SK-MEL-5 (cell line): ENCODE measurements at places on chromosomes 7 and 10.

DNA sequence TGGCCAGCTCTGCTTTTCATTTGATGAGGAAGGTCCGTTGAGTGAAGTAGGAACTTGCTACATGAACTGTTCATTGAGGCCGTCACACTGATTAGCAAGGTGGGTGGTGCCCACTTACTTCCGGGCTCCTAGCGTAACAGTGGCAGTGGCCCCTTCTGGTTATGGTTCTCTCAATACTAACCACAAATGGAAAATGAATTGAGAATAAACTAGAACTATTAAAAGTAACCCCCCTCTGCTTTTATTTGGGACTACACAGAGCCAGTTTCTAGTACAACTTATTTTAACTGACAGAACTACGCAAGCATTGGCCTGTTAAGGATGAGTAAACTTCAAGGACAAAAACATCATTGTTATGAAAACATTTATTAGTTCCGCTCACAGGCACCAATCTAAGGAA is 519.1 kb downstream of the INHBA start:
- peak; percentile 58 for DNase-seq

DNA sequence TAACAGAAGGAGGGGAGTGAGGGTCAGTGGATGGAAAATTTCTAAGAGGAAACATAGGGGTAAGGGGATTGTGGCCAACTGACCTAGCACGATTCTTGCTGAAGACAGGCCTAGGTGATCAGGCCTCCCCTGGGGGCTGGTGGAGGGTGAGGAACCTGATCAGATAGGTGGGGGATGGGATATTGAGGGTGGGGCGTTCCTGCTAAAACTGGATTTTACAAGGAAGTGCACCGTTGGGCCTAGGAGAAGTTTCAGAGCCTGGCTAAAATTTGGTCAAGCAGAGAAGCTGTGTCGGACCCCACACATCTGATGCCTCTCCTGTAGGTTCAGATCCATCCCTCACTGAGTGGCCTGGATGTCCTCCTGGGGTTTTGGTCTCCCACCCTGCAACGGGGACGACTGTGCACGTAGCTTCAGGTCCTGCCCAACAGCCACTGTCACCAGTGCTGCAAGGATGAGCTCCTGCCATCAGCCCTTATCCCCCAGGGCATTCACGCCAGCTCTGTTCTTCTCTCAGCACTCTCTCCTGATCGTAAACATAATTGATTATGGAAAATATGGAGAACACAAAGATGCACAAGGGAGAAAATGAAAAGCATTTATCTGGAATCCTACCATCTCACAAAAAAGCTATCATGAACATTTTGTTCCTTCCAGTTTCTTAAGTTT is 89.9 kb downstream of the ADCY1 start:
- DNase-seq: no peak

DNA sequence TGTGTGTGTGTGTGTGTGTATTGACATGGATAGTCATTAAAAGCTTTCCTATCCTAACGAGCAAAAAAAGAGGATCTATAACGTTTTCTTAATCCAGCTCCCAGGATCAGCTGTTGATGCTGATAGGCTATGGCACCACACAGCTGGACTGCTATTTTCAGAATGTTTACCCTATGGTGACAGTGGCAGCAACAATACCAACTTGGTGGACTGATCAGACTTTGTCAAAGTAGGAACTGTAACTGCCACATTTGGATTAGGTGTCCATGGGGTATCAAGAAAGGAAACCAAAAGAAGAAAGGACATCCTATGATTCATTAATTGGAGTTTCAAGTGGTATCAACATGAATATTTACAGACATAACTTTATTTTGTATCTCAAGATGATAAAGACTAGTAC is 2.7 kb upstream of the CLEC5A start:
- DNase-seq: no peak

GRCh38 chr10:35950701-35951100 is 308.6 kb upstream of the FZD8 start:
- no peak for DNase-seq

DNA sequence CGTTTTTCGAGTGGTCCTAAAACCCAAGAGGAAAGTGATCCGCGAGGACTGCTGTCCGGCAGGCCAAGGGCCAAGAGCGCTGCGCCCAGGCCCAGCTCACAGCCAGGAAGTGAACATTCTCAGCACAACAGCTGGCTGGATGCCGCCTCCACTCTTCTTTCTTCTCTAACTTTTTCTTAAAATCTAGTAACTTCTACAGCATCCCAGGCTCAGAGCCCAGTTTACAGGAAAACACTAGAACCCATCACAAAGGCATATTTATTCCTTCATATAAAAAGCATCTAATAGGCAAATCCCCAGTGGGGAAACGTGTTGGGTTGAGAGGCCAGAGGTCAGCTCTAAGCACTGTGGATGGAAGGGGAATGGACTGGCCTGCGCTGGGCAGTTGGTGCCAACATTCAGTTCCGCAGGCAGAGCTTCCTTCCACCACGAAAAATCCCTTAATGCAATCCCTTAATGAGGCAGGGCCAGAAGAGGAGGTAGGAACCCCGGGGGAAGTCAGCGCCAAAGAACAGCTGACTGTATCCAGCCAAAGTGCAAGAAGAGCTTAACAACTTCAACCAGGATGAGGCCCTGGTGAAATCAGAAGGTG is 74.8 kb downstream of the ZRANB1 start:
- DNase-seq: no peak

- DNase-seq: peak; percentile 62
Measured at GRCh38 chr7:132876576-132876975, 205.3 kb downstream of the CHCHD3 start.
